Mesenteric fat pad (tissue), 1 donor: ENCODE measurements at places on chromosomes 5 and 9. TPM values are rescaled to one million over a fixed set of nuclear protein-coding genes. Genes with fewer than 3 reads are reported as not detected.

DNA sequence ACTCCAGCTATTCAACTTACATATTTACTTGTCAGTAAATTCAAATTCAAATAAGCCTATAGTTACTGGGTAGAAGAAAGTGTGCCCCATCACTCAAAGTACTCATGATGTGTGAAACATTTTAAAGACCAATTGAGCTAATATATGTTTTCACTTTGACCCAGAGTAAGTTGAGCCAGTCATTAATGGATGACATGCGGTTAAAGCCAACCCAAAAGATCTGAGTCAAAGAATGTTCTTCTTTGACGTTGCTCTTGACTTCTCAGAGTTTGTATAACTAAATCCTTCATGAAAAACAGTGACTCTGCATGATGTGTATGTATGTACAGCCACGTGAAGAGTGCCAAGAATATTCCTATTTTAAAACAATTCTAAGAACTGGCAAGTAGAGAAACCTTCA lies 237.4 kb downstream of the NR2F1-AS1 start:
- no peak for DNase-seq

GRCh38 chr9:120856700-120857099 lies 14.0 kb upstream of the PSMD5 start:
- DNase-seq, result no peak

- DNase-seq, result no peak
These were observed 6.1 kb upstream of the OTP start for GRCh38 chr5:77644371-77645157.

DNA sequence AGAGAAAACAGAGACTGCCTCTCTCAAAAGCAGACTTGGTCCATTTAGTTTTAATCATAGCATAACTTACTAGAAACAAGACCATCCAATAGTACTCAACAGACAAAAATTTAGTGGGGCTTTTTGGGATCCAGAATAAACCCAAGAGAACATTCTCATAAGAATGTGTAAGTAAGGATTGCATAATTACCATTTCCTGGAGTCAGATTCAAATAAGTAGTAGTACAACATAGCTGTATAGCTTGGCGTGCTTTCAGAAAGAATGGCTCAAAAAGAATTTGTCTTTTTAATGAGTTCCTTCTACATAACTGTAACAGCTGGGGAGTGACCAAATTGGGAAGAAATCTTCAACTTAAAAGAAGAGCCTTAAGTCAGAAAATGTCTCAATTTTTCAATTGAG lies 145.4 kb downstream of the DENND1A start:
- DNase-seq, result no peak

- no peak for DNase-seq
These were observed 139.5 kb upstream of the SLC28A3 start for GRCh38 chr9:84480071-84480470.

GRCh38 chr5:123450640-123451039 lies 27.4 kb upstream of the CEP120 start:
- no peak for DNase-seq

GRCh38 chr5:173757403-173758209 lies 130.5 kb upstream of the CPEB4 start:
- DNase-seq, result no peak

GRCh38 chr5:6659941-6660684 lies 26.9 kb downstream of the SRD5A1 start:
- DNase-seq, result no peak

DNA sequence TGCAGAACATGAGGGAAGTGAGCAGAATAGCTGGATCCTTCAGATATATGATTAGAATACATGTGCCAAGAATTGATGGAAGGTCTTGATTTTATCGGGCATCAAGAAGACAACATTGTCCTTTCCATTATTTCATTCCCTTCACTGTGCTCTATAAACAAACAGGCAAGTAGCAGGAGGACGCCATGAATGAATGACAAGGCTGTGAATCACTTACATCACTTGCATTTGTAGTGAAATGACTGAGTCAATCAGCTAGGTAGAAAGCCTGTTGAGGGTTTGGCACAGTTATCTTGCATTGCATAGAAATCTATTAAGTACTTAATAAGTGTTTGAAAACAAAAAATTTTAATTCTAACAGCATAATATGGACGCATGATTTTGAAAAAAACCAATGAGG lies 548.8 kb upstream of the IZUMO3 start:
- no peak for DNase-seq

DNA sequence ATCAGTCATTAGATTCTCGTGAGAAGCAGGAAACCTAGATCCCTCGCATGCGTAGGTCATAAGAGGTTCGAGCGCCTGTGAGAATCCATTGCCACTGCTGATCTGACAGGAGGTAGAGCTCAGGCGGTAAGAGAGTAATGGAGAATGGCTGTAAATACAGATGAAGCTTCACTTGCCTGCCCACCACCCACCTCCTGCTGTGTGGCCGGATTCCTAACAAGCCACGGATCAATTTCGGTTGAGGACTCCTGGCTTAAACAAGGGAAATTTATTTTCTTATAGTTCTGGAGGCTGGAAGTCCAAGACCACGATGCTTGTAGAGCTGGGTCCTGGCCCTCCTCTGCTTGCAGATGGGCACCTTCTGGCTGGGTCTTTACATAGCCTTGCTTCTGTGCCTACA lies 200.4 kb downstream of the PCSK5 start:
- DNase-seq, result no peak

GRCh38 chr9:96075111-96075510 lies 199.6 kb downstream of the ERCC6L2 start:
- no peak for DNase-seq

- no peak for DNase-seq
These were observed 1537.8 kb upstream of the ACO1 start for GRCh38 chr9:30846651-30847050.

DNA sequence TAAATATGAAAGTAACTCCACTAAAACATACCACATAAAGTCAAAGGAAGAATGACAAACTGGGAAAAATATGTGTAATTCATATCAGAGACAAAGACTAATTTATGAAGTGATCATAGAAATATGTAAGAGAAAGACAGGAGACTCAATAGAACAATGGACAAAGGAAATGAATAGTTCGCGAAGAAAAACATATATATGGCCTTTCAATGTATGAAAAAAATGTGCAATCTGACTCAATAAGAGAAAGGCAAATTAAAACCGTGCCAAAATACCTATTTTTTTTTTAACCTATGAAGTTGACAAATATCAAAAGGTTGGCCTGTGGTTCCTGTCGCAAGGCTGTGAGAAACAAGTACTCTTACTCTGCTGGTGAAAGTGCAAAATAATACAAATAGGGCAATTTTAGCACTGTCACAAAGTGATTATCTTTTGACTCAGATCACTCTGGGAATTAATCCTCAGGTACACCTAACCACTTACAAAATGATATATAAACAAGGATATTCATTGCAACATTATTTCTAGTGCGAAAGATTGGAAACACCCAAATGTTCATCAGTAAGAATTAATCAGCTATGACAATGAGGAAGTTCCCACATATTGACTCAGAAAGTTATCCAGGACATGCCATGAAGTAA lies 3.7 kb downstream of the C9 start:
- DNase-seq, result no peak

DNA sequence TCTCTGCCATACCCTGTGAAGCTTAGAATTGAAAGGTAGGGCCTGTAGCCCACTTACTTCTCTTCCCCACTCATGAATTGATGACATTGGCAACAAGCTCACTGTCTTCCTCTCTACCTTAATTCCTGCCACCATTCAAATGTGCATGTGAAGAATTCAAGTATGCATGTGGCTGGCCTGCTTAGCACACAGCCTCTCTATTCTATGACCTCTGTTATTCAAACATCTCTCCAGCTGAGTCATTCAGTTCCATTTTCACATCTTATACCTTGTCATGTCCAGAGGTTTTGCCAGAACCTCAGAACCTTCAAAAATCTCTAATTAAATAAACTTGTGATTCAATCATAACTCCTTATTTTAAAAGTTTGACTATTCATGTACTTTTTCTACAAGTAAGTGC lies 114.7 kb upstream of the MAN2A1 start:
- no peak for DNase-seq

GRCh38 chr5:8462565-8462964 lies 593.6 kb downstream of the MTRR start:
- no peak for DNase-seq

The SLC25A25 gene
- 89.5 TPM for total RNA-seq

The NR2F1 gene
- 71.5 TPM for total RNA-seq

The NUTM2G gene
- total RNA-seq, result not detected

The MAMDC4 gene
- 1.6 TPM for total RNA-seq

The AK8 gene
- total RNA-seq, result 1.5 TPM

The SCAMP1 gene
- 33.8 TPM for total RNA-seq

The PCDHAC1 gene
- 0.61 TPM for total RNA-seq

The SMAD5 gene
- 61.6 TPM for total RNA-seq

The JADE2 gene
- total RNA-seq, result 31.6 TPM

The C5orf52 gene
- not detected for total RNA-seq
